Thoracic aorta endothelial cell (primary cell): ENCODE measurements at places on chromosomes 5 and 9. TPM values are rescaled to one million over a fixed set of nuclear protein-coding genes. Genes with fewer than 3 reads are reported as not detected.

The SETD9 gene
- 13.7 TPM in 2 replicates for total RNA-seq

The POLR3G gene
- 29.0 and 41.1 TPM in 2 replicates for total RNA-seq

The RPL37 gene
- 172 and 319 TPM in 2 replicates for total RNA-seq

The WDR31 gene
- total RNA-seq = 0.50 and 0.53 TPM in 2 replicates

The PCDHGB2 gene
- total RNA-seq = 1.3 and 2.0 TPM in 2 replicates

The MAST4 gene
- total RNA-seq = 84.6 and 105 TPM in 2 replicates

The CXCL14 gene
- total RNA-seq = not detected in 2 replicates
